Trophoblast cell (in vitro differentiated cells and primary cell): ENCODE measurements at places on chromosomes 12 and 14.

- DNase-seq, result no peak
Observed at GRCh38 chr14:55915456-55915855, 202.8 kb upstream of the PELI2 start.

DNA sequence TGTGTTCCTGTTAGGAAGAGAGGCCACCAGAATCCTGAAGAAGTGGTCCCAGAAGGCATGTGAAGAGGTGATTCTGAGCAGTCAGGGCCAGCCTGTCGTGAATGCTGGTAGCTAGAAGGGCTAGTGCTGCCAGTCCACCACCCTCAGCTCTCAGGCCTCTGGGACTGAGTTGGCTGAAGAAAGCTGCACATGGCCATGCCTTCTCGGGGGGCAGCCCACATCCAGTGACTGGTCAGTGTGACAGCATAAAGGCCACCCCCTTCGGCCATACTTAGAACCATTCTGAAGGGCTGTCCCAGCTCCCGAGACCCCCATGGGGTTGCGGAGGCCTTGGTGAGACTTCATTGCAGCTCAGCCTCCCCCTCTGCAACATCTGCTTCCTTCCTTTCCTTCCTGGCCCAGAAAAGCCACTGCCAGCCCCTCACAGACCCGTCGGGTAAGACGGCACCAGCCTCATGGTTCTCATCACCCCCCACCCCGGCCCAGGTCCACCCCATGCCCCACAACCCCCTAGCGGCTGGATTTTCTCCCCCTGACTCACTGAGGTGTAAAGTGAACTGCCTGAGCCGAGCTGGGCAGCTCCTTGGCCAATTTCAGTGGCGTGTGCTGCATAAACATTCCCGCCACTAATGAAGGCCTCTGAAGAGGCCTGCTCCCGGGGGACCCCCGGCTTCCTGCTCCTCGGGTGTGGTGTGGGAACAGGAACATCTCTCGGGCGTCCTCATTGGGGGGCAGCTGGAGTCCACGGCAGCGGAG lies 49.5 kb upstream of the DIO3 start:
- no peak for DNase-seq

- no peak for DNase-seq
Observed at GRCh38 chr12:69389831-69390230, 30.3 kb downstream of the YEATS4 start.

- DNase-seq, result no peak
Observed at GRCh38 chr14:65933400-65934069, 521.0 kb downstream of the FUT8 start.
